ENCODE measurements at places on chromosomes 7 and 10. TPM values are rescaled to one million over a fixed set of nuclear protein-coding genes. Genes with fewer than 3 reads are reported as not detected.

Gene INSIG1
- 141 TPM for total RNA-seq

Gene GARIN1A
- total RNA-seq = not detected

Gene OSBPL3
- total RNA-seq = 16.5 TPM

Gene SLC18A3
- not detected for total RNA-seq

Gene DRGX
- total RNA-seq = not detected

Gene PHKG1
- not detected for total RNA-seq

Gene MKX
- total RNA-seq = not detected

Gene CPA4
- 10.8 TPM for total RNA-seq

Gene DYDC2
- 0.08 TPM for total RNA-seq

Gene SEMA3D
- 0.04 TPM for total RNA-seq

Gene FGFBP3
- total RNA-seq = 0.08 TPM

Measured in hair follicular keratinocyte (primary cell).